AG04449 (cell line): ENCODE measurements at places on chromosomes 6 and 20.

- DNase-seq = no peak
These were observed 281.8 kb upstream of the PLCB4 start for GRCh38 chr20:8787090-8787489.

- DNase-seq = no peak
These were observed 111.5 kb downstream of the SESN1 start for GRCh38 chr6:108983151-108983550.

DNA sequence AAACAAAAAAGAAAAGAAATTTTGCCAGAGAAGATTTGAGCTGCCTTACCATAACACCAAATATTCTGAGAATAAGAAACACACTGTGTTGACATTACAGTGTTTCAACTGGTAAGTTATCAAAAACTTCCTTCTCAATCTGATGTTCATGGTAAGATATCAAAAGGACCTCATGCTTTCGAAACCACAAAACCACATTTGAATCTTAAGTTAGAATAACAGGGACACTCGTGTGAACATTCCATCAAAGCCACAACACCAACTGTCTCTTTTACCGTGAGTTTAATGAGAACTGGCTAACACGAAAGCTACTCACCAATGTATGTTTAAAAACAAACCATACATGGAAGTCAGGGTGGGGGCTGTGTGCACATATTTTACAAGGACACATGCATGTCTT, 73.0 kb upstream of the OPRM1 start:
- no peak for DNase-seq

DNA sequence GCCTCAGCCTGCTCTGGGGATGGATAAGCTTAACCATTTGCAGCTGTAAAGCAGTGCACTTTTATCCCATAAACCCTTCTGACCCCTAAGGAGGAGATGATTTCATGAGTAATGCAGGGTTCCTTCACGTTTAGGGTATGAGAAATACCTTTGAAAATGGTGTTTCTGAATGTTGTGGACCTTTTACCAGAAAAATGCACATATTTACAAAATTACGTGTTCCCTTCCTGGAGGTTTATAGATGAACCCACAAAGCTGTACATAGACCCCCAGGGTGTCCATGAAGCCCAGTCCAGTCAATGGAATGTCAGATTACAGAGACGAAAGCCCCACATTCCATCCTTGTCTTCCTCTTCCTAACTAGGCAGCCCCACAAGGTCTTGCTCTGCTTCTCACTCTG, 78.6 kb upstream of the INSM1 start:
- no peak for DNase-seq

- no peak for DNase-seq
These were observed 979 bp upstream of the ABCF1 start for GRCh38 chr6:30570263-30570662.

GRCh38 chr6:11773013-11773412, 5.6 kb downstream of the ADTRP start:
- DNase-seq = no peak

DNA sequence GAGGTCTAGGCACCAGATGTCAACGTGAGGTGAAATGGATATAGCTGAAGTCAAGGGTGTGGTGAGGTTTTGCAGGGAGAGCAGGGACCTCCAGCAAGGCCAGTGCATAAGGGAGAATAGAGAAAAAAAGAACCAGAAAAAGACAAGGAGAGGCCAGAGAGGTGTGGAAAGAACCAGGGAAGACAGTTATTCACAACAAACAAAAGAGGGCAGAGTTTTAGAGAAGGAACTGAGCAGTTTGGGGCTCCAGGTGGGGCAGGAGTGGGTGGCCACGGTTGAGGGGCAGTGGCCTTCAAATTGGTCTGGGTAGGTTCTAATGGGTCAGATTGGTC, 11.6 kb upstream of the NQO2 start:
- no peak for DNase-seq

- no peak for DNase-seq
These were observed 36.9 kb downstream of the TGM3 start for GRCh38 chr20:2332711-2333110.

GRCh38 chr20:25339608-25340007, 51.0 kb downstream of the ABHD12 start:
- DNase-seq = no peak

GRCh38 chr20:481167-481566, 18.8 kb upstream of the TBC1D20 start:
- DNase-seq = no peak

- DNase-seq = no peak
These were observed 91.4 kb upstream of the RNF217 start for GRCh38 chr6:124870611-124871459.

DNA sequence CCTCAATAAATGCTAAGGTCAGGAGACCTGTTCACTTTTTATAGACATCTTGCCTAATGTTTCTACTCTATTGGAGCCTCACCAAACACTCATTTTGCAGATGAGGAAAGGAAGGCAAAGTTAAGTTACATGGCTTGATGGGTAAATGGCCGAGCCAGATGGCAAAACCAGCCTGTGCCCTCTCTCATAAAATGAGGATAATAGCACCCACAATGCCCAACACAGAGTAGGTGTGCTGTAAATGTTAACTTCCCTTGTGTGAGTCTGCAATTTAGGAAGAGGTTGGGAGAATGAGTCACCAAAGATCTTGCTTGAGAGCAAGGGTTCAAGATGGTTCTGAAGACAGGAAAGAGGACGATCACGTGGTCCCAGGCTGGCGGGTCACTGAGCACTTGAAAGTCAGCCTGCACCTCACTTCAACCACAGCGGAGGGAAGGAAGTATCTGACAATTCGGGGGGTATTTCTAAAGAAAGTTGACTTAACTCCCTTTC, 3.3 kb downstream of the KCNK5 start:
- DNase-seq = no peak

- DNase-seq = no peak
These were observed 12.7 kb upstream of the EFHC1 start for GRCh38 chr6:52407467-52407866.

- no peak for DNase-seq
These were observed 54.6 kb upstream of the UBR2 start for GRCh38 chr6:42509256-42509655.

GRCh38 chr6:107769053-107769658, 55.0 kb downstream of the SCML4 start:
- DNase-seq = no peak

GRCh38 chr20:60541991-60542390, 583.8 kb downstream of the CDH26 start:
- no peak for DNase-seq

GRCh38 chr6:23650676-23651075, 475.3 kb upstream of the NRSN1 start:
- DNase-seq = no peak

GRCh38 chr6:63543982-63544381, 28.3 kb upstream of the LOC128125822 start:
- no peak for DNase-seq

DNA sequence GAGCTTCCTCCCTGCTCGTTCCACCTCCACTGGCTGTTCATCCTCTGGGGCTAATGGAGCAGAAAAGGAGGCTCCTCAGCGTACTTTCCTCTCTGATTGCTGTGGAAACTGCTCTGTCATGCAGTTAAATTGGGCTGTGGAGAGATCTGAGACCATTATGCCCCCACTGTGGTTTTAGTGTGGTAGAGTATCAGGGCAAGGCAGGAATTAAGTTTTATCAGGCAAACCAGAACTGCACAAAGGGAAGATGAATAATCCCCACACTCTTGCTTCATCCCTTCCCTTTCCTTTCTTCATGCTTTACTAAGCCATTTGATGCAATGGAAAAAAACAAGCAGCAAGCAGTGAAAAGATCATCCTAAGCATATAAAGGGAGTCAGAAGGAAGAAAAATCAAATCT, 11.9 kb upstream of the ME1 start:
- DNase-seq = no peak

- DNase-seq = no peak
These were observed 3.6 kb upstream of the MATN4 start for GRCh38 chr20:45311589-45312211.

DNA sequence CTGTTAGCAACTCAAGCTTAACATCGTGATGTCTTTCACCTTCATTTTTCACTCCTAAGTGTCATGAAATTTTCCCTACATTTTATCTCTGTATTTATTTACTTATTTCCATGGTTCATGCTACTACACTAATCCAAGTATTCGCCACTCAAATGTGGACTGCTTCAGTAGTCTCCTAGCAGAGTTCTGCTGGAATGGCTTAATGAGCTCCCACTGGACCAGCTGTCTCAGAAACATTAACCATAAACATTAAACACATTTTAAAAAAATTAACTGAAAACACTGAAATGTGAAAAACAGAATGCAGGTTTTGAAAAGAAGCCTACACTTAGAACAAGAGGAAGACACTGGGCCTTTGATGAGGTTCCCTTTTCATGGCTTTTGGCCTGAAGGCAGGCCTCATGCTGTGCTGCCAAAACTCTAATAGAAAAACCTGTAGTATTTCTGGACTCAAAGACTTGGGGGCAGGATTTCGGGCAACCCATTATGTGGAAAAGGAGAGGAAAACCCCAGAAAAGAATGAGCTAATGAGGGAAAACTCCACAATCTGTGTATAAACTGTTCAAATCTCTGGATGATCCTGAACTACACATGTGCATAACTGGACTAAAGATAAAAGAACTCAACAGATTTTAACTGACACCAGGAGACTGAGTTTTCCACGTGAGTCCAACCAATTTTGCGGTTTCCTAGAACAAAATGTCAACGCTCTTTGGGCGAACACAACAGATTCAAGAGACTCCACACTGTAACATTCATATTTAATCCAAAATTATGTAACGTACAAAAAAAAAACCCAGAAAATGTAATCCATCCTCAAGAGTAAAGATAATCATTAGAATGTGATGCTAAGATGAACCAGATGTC, 33.0 kb downstream of the SAMD3 start:
- no peak for DNase-seq

- no peak for DNase-seq
These were observed 4.8 kb downstream of the BPIFA2 start for GRCh38 chr20:33172781-33173180.
